ENCODE measurements at places on chromosomes 4 and X.

GRCh38 chrX:124289443-124289842, 43.0 kb upstream of the TEX13D start:
- DNase-seq, result no peak

- DNase-seq, result no peak
Measured at GRCh38 chr4:138977524-138977923, 38.1 kb upstream of the NOCT start.

DNA sequence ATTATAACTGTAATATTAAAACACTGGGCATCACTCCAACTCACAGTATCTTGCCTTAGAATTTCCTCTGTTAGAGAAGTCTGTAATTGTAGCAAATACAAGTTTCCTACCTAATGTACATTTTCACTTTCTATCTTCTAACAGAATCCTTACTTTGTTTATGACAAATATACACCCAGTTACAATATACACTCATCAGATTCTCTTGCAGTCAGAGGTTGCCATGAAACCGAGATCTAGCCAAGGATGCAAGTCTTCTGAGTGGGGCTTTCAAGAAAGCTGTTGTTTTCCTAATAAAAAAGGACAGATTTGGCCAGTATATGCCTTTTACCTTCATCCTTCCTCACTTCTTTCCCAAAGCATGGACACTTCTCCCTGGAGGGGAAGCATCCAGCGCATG, 228.9 kb downstream of the SCFD2 start:
- no peak for DNase-seq

DNA sequence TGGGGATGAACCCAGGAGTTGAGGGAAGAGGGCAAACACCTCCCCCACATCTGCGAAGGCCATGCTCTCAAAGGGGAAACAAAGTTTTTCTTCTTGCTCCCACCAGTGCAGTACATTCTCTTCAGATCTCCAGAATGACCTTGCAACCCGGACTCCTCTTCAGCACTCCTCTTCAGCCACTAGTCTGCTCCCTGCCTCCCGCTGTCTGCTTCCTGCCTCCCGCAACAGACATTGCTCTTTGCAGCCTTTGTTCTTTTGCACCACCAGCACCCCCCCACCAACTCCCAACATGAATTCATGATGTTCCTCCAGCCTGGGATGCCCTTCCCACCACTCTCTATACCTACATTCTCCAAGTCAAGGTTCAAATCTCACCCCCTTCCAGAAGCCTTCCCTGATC, 32.1 kb downstream of the UTP14A start:
- DNase-seq, result no peak

- DNase-seq, result no peak
Measured at GRCh38 chr4:139738846-139739613, 73.4 kb downstream of the MGST2 start.

DNA sequence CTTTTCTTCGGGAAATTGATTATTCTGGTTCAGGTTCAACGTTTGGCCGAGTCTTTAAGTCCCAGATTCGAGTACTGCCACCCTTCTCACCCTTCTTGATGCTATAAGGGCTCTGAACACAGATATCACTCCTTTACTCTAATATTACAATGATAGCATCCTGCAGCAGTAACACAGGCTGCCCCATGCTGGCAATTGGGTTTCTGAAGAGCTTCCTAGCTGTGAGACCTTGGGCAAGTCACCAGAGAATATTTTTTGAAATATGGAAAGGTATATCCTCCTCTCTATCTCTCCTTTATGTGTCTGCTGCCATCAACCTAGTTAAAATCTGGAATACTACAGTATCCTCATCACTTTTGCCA, 297 bp upstream of the MTMR8 start:
- no peak for DNase-seq

- no peak for DNase-seq
Measured at GRCh38 chr4:97589481-97590196, 553.6 kb downstream of the STPG2 start.

DNA sequence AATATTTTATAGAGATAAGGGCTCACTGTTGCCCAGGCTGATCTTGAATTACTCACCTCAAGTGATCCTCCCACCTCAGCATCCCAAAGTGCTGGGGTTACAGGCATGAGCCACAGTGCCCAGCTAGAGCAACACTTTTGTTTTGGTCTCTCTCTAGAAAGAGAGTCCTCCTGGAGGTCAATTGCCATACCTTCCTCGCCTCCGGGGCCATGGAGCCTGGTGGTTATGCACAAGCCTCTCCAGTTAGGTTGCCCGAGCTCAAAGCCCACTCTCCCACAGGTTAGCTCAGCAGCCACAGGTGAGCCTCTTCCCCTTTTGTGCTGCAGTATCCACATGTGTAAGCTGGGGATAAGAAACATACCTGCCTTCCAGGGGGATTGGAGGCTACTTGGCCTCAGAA, 24.2 kb upstream of the MAN2B2 start:
- no peak for DNase-seq

DNA sequence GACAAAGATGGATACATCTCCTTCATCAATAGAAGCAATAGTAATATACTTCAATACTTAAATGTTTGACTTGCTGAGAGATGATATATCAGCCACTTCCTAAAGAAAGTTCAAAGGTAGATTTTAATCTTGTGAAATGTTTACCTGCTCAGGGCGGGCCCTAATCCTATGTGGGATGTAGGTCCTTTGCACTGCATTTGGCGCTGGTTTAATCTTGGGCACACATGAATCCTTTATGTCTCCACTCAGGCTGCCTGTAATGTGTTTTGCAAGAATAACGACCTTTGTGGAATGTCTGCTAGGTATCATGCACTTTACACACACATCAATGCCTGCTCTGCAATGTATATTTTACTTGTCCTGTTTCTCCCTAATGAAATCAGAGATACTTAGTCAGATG, 368.7 kb downstream of the GBA3 start:
- DNase-seq, result no peak

GRCh38 chrX:21394792-21395191, 20.6 kb downstream of the CNKSR2 start:
- DNase-seq, result no peak

GRCh38 chr4:159284113-159284512, 181.2 kb downstream of the RAPGEF2 start:
- no peak for DNase-seq

DNA sequence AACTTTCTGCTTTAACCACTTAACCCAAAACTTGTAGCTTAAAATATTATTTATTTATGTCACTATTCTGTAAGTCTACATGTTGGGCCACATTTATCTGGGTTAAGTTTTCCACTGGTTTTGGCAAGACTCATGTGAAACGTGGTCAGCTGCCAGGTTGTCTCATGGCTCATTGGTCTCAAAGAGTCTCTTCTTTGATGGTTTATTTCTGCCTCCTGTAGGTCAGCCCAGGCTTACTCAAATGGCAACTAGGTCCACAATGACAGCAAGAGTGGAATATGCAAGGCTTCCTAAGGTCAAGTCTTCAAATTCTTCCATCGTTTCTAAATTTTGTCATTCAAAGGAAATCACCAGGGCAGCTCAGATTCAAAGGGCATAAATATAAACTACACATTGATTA, 828.7 kb downstream of the PCDH7 start:
- DNase-seq, result peak; percentile 6

DNA sequence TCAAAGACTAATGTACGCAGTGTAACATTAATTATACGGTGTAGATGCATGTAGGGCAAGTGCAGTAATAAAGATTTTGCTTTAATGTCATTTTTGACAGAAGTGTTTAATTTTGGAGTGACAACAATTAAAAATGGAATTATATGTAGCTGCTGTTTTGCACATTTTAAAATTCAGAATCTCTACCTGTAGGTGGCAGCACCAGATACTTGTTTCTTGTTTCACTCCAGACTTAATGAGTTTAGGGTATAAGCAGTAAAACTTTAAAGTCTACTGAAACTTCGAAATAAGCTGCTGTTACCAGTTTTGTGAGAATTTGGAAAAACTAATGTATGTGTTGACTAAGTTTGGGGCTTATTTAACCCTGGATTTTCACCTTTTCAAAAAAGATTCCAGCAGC, 144.9 kb downstream of the POLA1 start:
- peak; percentile 32 for DNase-seq

GRCh38 chrX:56974408-56974807, 20.9 kb downstream of the SPIN3 start:
- no peak for DNase-seq
